ENCODE measurements at places on chromosomes 1 and 21.

DNA sequence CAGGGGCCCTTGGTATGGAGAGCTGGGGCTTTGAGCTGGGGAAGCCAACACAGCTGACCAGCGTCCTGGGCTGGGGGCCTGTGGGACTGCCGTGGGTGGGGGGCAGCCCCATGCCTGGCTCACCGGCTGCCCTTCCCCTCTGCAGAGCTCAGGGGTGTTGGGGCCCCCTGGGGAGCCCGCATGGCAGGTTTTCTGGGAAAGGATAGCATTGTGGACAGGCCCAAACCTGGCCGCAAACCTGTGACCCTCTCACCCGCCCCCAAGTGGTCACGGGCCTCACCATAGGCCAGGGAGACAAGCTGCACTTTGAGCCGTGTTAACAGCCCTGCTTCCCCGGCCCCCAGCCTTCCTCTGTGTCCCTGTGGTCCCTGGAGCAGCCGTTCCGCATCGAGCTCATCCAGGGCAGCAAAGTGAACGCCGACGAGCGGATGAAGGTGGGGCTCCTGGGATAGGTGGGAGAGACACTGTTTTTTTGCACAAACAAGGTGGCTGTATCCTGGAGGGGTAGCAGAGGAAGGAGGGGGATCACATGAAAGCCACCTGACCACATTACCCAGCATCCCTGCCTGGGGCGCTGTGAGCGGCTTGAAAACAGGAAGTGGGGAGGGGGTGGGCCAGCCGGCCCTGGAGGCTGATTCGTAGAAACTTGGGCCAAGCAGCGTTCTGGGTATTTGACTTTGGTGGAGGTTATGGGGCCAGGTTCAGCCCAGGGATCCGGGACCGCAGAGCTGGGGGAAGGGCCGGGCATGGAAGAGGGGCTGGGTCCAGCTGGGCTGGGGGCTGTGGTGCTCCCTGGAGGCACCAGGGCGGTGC is 65.9 kb downstream of the PIK3CD start:
- H3K36me3 ChIP-seq = peaks cover 74% of the 10 kb centered on the region
- peak overlapping the region; percentile 76 for H3K4me3 ChIP-seq
- no peaks in the 10 kb centered on the region for H3K27me3 ChIP-seq
- DNase-seq = peak; percentile 93

GRCh38 chr21:15430023-15430422 is 299.8 kb upstream of the USP25 start:
- no peak overlapping the region for H3K4me3 ChIP-seq
- no peak overlapping the region for H3K27ac ChIP-seq
- no peak for DNase-seq
- peaks cover 5% of the 10 kb centered on the region for H3K4me1 ChIP-seq
- no peaks in the 10 kb centered on the region for H3K36me3 ChIP-seq

DNA sequence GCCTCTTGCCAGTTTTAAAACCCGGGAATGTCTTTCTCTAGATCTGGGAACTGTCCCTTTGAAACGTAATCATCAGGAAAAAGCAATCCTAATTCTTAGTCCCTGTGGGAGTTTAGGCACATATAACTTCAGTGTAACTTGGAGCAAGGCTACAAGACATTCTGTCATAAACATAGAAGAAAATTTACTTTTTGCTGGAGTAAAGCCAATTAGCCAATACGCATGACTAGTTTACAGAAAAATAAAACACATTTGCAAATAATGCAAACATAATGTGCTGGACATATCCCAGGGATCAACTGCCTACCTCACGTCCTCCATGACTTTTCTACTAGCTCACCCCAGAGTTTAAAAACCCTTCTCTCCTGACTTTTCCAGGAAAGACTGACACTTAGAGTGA is 970.6 kb downstream of the MRPL39 start:
- H3K27ac ChIP-seq = no peak overlapping the region
- H3K36me3 ChIP-seq = no peaks in the 10 kb centered on the region
- no peaks in the 10 kb centered on the region for H3K27me3 ChIP-seq
- H3K4me1 ChIP-seq = no peaks in the 10 kb centered on the region
- H3K4me3 ChIP-seq = no peak overlapping the region

DNA sequence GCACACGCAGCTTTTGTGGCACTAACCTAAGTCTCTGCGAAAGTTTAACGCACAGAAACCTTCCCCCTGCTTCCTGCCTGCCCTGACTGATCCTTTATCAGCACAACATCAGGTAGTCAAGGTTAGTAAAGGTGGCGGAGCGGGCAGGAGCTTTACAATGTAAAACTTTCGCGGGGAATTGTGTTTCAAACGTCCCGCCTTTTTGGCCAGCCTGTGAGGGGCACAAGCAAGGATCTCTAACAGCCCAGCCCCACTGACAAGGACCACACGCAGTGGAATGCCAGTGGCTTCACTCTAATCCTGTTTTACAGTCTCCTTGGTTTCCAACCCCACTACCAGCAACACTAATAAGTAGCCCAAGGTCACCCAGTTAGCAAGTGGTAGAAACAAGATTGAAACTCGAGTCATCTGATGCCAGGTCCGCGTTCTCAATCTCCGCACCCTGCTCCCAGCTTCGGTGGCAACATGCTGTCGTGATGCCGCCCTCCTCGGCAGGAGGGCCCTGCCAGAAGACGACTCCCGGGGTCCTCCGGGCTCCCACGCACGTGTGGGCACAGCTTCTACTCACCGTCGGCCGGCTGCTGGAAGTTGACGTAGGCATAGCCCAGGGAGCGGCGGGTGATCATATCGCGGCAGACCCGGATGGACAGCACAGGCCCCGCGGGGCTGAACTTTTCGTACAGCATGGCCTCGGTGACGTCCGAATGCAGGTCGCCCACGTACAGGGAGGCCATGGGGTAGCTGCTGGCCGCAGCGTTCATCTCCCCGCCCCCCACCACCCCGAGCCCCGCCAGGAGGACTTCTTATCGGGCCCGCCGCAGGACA is 1.2 kb downstream of the PABPC4 start:
- peak; percentile 69 for DNase-seq
- no peaks in the 10 kb centered on the region for H3K27me3 ChIP-seq
- peak overlapping the region; percentile 90 for H3K27ac ChIP-seq
- peaks cover 51% of the 10 kb centered on the region for H3K36me3 ChIP-seq
- peak overlapping the region; percentile 90 for H3K4me3 ChIP-seq

DNA sequence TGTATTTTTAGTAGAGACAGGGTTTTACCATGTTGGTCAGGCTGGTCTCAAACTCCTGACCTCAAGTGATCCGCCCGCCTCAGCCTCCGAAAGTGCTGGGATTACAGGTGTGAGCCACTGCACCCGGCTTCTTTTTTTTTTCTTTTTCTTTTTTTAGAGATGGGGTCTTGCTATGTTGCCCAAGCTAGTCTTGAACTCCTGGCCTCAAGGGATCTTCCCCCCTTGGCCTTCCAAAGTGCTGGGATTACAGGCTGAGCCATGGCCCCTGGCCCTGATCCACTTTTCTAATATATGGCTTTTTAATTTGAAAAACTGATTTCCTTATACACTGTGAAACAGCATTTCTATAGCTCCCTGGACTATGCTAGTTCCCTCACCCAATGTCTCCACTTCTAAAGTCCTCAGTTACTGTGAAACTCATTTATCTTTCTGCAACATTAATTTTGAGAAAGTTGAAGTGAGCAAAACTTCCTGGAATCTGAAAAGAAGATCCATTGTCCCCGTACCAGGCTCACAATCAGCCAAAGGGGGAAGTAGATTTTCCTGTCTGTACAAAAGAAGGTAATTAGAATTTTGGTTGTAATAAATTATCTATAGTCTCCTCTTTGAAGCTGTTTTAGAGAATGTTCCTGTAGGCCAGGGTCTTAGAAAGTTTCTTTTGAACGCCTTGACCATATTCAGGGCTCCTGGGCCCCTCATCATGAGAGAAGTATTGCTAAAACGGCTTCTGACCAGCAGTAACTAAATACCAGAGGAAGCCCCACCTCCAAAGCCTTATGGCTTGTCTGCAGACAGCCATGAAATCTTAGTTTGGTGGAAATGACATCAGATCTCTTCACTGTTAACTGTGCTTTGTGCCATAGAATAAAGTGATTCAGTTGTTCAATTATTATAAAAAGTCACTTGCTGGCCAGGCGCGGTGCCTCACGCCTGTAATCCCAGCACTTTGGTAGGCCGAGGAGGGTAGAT is 34.9 kb downstream of the DEGS1 start:
- no peak overlapping the region for H3K4me3 ChIP-seq
- no peaks in the 10 kb centered on the region for H3K36me3 ChIP-seq
- peaks cover 4% of the 10 kb centered on the region for H3K4me1 ChIP-seq
- no peak for DNase-seq
- no peak overlapping the region for H3K27ac ChIP-seq
- no peaks in the 10 kb centered on the region for H3K27me3 ChIP-seq
